ENCODE measurements at places on chromosomes 6 and 20. TPM values are rescaled to one million over a fixed set of nuclear protein-coding genes. Genes with fewer than 3 reads are reported as not detected.

The TNFRSF6B gene
- total RNA-seq, result 0.42 TPM

The MOXD1 gene
- total RNA-seq, result 123 TPM

The TTK gene
- total RNA-seq, result 21.9 TPM

The SIRPG gene
- total RNA-seq, result not detected

DNA sequence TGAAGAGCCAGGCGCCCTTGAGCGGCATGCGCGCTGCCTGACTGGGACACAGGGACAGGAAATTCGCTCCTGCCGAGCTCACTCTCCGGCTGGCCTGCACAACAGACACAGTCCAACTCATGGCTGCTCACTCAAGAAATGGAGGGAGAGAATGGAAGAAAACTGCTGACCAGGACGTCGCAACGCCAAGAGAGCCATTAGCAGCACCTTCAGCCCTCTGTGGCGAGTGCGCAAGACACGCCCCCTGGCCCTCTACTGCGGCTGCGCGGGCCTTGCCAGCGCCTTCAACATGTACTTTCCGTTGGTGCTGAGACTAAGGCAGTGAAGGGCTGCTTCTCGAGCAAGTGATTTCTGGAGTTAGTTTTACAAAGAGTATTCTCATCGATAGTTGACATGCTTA, 23.3 kb downstream of the TMEM242 start:
- DNase-seq, result no peak

DNA sequence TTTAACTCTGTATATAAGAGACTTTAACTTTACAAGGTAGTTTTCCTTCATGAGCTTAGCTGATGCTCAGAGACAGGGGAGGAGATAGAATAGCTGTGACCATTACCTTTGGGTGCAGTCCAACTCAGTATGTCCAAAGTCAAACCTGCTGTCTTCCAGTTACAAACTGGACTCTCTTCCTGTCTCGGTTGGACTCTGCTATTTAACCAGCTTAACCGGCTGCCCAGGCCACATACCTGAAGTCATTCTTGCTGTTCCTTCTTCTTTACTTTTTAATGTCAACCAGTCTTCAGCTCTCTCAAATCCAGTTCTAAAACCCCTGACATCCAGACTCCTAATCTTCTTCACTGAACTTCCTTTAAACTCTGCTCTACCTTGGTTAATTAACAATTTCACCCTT, 138.3 kb upstream of the TSHZ2 start:
- DNase-seq, result no peak

DNA sequence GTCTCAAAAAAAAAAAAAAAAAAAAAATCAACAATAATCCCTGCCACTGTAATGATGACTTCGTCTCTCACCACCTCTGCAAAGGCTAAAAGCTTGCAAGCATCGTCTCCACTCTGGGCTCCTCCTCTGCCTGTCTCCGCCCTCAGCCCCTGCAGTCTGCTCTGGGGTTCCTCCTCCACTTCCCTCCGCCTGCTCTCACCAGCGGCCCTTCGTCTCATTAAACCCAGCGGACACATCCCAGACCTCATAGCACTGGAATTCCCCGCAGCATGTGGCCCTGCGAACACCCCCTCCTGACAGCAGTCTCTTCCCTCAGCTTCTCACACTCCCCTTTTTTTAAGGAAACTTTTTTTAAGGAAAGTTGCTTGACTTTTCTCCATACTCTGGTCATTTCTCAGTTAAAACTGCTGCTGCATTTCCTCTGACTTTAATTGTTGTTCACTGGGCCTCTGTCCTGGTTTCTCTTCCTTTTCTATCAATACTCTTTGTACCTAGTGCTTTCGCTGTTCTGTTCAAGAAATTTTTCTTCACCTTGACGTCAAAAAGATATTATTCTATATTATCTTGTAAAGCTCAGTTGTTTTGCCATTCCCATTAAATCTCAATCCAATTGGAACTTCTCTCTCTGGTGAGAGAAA, 70.9 kb upstream of the PLEKHG1 start:
- peak; percentile 69 for DNase-seq

DNA sequence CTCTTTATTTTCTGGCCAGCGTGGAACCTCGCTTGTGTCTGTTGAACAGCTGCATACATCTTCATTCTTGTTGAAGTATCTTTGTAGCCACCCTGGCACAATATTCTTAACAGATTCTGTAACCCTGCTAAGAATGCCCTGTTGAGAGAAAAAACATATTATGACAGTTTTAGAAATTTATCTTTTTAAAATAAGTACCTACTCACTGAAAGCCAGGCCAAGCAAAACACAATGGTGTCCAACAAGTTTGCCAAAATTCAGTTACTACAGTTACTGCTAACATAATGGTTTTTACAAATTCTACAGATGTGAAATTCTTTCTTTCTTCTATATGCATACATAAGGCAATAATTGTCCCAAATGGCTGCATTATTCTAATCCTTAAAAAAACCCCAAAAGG, 18.2 kb downstream of the NUP153 start:
- no peak for DNase-seq

GRCh38 chr20:57711311-57711712, 1.5 kb upstream of the PMEPA1 start:
- DNase-seq, result no peak

- no peak for DNase-seq
Observed at GRCh38 chr6:15389765-15390723, 144.2 kb downstream of the JARID2 start.

DNA sequence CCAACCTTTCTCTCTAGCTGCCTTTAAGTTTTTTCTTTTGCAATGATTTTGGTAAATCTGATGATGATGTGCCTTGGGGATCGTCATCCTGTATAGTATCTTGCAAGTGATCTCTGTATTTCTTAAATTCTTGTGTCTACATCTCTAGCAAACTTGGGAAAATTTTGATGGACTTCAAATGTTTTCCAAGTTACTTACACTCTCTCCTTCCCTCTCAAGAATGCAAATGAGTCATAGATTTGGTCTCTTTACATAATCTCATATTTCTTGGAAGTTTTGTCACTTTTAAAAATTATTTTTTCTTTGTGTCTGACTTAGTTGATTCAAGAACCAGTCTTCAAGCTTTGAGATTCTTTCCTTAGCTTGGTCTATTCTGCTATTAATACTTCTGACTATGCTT, 176.4 kb downstream of the TBC1D32 start:
- DNase-seq, result no peak

- DNase-seq, result no peak
Observed at GRCh38 chr6:168607272-168608112, 166.5 kb downstream of the SMOC2 start.

DNA sequence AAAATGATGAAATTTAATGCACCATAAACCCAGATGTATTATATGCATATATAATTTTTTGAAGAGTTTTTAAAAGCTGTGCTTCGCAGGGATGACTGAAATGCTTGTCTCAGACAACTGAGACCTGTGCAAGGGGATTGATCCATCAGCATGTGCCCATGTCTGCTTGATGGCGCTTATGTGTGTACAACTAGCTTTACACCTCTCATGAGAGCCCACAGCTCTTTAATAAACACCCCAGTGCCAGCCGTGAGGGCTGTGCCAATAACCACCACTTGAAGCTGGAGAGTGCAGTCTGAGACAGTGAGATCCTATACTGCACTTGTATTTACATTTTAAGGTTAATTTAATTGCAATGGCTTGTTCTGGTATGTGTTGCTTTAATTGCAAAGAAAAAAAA, 225.5 kb downstream of the BCKDHB start:
- no peak for DNase-seq

DNA sequence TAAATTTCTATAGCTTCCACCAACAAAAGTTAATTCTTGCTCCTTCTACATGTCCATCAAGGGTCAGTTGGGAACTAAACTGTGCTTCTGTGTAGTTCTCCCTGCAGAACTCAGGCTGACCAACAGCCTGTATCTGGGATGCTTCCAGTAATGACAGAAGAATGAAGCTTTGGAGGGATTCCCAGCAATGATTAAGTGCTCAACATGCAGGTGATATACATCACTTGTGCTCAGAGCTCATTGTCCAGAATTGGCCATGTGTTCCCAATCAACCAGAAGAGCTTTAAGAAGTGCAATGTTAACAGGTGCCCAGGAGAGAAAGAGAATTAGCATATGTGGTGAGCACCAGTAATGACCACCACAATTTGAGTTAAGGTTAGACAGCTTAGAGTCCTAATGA, 37.4 kb upstream of the SNRPB2 start:
- DNase-seq, result no peak

- DNase-seq, result no peak
Observed at GRCh38 chr6:114030767-114031166, 59.8 kb upstream of the HDAC2 start.

- DNase-seq, result no peak
Observed at GRCh38 chr20:16491294-16491905, 81.8 kb downstream of the KIF16B start.

GRCh38 chr6:143598466-143599080, 79.2 kb upstream of the PHACTR2 start:
- no peak for DNase-seq

DNA sequence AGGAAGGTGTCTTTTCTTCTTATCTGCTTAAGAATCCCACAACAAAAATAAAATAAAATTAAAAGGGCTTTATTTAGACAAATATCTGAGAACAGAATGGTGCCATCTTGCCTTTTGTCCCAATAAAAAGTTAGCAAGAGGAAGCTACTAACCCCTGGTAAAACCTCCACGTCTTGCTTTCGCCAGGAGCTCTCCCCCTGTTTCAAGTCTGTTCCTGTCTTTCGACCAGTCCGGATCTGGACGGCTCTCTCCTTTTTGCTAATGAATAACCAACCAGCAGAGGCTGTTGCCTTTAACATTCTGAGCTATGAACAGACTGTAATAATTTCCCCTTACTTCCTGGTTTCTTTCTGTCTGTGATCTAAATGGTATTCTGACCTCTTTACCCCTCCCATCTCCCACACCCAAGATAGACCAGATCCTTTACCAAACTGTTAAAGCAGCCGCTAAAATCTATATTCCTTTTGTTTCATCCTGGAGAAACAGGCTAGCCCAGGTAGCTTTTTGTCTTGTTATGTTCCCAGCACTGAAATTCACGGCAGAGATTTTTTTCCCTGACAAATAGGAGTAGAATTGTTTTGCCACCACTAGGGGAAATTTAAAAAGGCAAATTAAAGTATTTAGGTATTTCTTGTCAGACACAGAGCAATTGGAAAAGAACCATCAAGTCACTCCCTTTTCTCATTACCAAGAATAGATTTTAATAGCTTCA, at the start of gene FRK:
Gene FRK (minus strand): TSS at position 320 of the 712 bp plus-strand sequence. CDS start 580 bp downstream, outside the sequence.
- peak; percentile 67 for DNase-seq

DNA sequence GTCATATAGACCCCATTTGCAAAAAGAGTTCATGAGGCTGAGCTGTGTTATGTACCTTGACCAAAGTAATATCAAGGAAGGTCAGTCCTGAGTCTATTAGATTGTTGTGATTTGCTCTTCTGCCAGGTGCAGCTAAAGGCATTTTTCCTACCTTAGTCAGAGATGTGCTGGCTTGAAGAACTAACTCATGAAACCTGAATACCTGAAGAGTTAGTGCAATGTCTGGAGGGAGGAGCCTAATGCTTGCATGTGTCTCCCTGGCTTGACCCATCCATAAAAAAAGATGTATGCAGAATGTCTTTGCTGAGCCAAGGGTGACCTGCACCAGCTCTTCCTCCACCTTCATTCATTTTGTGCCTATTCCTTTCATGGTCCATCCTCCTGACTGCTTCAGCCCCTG, 742.0 kb downstream of the KIF16B start:
- DNase-seq, result no peak

- no peak for DNase-seq
Observed at GRCh38 chr20:23361119-23361475, 885 bp upstream of the GZF1 start.

DNA sequence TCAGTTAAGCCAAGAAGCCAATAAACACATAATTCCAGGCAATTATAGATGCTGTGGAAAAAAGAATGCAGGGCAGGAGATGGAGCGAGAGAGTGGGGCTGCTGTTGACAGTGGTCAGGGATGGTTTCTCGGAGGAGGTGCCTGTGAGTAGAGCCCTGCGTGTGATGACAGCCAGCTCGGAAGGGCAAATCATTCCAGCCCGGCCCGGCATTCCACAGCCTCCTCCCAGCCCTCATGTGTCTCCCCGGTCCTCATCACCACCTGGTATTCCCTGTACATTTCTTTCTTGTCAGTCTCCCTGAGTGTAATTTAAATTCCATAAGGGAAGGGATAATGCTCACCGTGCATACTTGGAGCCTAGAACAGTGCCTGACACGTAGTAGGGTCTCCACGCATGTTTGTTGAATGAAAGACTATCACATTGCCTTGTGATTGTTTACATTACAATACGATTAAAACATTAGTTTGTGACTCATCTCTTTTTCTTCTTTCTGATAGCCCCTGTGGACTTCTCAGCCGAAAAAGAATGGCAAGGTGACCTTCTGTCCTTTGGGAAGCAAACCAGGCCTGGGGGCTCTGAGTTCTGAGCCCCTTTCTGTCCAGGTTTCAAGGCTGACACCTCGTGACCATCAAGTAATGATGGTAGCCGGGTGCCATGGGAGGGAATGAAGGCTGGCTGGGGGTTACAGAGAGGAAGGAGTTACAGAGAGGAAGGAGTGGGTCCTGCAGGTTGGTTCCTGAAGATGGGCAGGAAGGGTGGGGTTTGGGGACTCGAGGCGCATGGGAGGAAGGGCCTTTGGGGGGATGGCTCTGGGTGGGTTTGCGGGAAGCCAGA, 379.5 kb upstream of the SULF2 start:
- no peak for DNase-seq

GRCh38 chr6:83273596-83273995, 80.4 kb downstream of the RWDD2A start:
- DNase-seq, result no peak

- DNase-seq, result no peak
Observed at GRCh38 chr20:24918579-24919566, 30.2 kb upstream of the CST7 start.

GRCh38 chr6:11679099-11679498, 99.5 kb downstream of the ADTRP start:
- DNase-seq, result no peak

DNA sequence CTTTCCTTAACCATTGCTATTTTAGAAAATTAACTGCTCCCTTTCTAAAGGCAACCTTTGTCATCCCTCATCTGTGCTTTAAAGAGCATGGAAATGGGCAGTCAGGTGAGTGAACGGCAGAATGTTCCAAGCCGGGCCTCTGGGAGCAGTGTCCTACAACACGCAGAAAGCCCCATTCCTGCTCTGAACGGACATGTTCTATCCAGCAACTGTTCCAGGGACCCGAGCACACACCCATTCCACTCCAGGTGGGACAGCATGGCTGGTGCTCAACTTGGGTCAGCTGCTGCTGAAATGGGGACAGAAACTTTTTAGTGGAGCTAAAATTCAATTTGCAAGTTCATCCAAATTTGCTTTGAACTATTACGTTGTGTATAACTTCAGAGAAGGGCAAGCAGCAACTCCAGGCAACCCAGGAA, 26.7 kb downstream of the DIDO1 start:
- no peak for DNase-seq
